Right lung (tissue), 10 donors: ENCODE measurements at places on chromosomes 12 and 14.

GRCh38 chr12:58732894-58733293 is 187.4 kb downstream of the LRIG3 start:
- no peak for DNase-seq

DNA sequence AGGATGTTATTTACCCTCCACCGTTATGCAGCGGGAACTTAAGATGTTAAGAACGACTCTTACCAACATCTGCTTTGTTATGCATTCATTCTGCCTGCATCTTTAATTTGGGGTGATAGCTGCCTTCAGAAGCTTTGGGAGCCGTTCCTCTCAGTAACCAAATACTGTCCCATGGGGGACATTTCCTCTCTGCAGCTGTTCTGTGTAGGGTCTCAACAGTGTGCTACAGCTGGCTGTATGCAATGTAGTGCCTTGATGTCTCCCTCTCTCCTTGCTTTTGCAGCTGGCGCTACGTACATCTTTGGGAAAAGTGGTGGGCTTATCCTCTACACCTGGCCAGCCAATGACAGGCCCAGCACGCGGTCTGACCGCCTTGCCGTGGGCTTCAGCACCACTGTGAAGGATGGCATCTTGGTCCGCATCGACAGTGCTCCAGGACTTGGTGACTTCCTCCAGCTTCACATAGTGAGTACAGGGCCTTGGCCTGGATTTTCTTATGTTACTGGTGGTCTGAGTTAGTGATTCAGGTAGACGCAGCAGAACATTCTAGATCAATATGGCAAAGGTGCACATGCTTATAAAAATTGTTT is 744.3 kb downstream of the DIO2 start:
- no peak for DNase-seq

DNA sequence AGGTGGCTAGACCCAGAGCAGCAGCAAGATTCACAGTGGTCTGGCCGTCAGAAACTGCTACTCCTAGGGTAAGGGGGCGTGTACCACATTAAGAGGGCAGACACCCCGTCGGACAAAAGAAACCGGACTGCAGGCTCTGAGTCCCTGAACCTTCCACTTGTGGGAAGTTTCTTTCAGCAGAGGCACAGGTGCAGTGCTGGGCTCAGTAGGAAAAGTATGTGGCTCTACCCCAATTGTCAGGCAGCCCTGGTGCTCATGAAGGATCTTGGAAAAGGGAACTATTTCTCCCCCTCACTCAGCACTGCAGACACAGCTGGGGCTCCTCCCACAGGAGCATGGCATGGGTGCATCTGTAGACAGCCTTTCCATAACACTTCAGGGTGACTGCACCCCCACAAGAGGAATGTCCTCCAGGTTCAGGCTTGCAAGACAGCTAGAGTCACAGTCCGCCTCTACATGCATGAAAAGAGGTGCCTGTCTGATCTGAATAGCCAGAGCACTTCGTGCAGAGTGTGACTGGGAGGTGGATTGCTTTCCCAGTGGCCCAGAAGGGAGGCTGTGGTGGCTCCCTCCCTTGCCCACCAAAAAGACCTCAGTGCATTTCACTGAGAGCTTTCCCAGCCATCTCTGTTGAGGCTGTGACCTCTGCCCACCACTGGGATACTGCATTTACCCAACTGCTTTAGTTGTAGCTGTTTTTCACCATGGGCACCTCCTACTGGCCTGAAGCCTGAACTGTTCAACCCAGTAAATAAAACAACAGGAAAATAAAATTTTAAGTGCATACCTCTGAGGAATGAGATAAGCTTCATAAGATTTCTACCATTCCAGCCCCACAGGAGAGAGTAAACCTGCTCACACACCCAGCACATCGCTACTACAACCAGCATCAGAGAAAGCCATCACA is 14.2 kb downstream of the CEP128 start:
- no peak for DNase-seq

GRCh38 chr12:79360286-79360685 is 330.5 kb downstream of the PAWR start:
- no peak for DNase-seq

GRCh38 chr12:79873201-79873600 is 61.7 kb downstream of the PPP1R12A start:
- no peak for DNase-seq

GRCh38 chr14:51185180-51185579 is 54.9 kb upstream of the TMX1 start:
- no peak for DNase-seq

DNA sequence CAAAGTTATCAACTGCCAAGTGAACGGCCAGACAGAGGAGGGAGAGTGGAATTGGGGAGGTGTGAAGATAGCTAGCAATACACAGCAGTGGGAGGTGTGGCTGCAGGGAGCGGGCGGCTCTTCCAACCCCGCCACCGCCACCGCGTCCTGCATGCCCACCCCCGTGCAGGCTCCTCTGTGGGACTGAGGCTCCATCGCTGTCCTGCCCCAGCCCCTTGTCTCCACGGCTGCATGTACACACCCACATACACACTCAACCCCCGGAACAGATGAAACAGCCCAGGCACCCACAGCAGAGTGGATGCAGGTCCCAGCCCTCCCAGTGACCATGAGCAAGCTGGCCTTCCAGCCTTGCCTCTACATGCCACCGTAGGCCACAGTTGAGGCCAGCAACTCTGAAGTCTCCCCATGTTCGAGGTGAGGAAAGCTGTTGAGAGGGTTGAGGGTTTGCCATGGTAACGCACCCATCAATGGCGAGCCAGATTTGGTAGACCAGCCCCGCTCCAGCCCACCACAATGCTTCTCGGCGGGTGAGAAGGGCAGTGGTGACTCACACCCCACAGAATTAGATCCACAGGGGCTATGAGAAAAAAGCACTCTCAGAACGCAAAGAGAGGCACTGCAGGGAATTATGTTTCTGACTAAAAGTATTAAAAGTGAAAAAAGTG is 39.3 kb downstream of the PITPNM2 start:
- no peak for DNase-seq
